Activated T-cell treated with anti-CD3 and anti-CD28 coated beads, Interleukin-2, amount 50 U/mL, for 1 hour (primary cell): ENCODE measurements at places on chromosomes 6 and 20.

- DNase-seq: no peak
Observed at GRCh38 chr6:132210886-132211563, 190.2 kb downstream of the MOXD1 start.

- DNase-seq: peak; percentile 59
Observed at GRCh38 chr6:28880894-28881780, 42.6 kb downstream of the TRIM27 start.

DNA sequence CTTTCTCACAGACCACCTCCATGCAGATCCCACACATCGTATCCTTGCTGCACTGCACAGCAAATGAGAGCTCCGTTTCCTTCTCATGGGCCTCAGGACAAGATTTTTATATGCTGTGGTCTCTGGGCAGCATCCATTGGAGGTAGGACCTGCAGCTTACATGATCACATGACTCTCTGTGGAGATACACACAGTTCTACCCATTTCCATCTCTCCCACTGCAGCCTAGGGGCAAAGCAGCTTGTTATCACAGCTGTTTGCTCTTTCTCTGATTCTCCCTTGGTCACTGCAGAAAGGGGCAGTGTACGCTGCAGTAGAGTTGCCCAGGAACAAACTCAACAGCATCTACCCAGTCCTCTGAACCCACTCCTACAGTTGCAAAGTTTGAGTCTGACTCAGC, 48.9 kb downstream of the ZNF334 start:
- DNase-seq: no peak

- DNase-seq: no peak
Observed at GRCh38 chr20:13265941-13266340, 44.9 kb downstream of the ISM1 start.

DNA sequence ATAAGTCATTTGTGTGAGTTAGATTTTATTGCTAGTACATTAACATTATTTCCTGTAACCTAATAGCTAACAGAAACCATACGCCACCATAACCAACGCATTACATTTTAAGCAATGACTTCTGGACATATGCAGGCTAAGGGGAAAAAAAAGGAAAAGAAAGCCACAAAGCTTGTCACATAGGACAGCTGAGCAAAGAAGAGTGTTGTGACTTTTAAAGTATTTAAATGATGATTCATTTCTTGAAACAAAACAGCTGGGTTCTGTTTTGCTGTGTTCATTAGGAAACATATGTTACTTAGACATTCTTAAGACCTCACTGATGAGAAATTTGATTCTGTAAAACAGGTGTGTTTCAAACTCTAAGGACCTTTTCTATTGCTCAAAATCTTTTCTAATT, 171.4 kb downstream of the COL9A1 start:
- DNase-seq: no peak
